T47D (cell line): ENCODE measurements at places on chromosomes 6 and 20.

- no peak for DNase-seq
Measured at GRCh38 chr6:24836109-24836508, 37.4 kb upstream of the ARMH2 start.

GRCh38 chr6:108883172-108883571 is 35.0 kb downstream of the ARMC2 start:
- no peak for DNase-seq

- no peak for DNase-seq
Measured at GRCh38 chr20:58545565-58546415, 30.6 kb upstream of the APCDD1L start.

- DNase-seq = no peak
Measured at GRCh38 chr6:111573892-111574797, 31.5 kb downstream of the TRAF3IP2 start.

DNA sequence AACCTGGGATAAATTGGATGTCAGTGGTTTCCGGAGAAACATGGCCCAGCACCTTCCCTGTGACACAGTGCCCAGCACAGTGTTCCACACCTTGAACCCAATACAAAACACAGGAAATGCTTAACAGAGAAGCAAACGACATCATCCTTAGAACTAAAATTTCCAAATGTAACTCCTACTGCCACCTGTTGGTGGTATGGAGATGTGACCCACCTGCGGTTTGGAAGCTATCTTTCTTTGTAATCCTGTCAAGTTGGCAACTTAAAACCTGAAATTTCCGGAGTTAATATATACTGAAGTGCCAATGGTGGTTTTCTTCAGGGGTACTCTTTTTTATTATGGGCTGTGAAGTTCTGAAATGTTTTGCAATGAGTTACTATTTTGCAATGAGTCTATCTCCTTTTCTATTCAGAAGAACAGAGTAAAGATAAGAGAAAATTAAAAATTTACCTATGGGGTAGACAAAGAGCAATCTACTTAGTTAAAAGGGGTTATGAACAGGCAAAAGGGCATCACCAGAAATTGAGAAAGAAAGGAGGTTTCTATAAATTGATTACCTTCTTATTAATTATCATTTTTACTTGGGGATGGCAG is 658.8 kb downstream of the PTPRT start:
- peak; percentile 42 for DNase-seq

GRCh38 chr6:93047033-93047432 is 372.3 kb downstream of the EPHA7 start:
- no peak for DNase-seq

DNA sequence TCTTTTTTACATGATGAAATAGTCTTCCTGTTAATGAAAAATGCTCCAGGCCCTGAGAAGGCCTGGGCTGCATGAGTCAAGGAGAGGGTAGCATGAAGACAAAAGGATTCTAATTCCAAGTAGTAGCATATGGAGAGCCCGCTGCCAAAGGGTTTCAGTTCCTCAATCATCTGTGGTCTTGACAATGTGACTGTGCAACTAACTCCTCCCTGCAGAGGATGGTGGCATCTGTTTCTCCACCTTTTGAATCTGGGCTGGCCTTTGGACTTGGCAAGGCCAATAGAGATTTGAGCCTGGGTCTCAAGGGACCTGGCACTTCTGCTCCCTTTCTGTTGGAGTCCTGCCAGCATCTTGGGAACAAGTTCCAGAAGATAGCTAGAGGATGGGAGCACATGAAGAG is 35.1 kb upstream of the ANKEF1 start:
- no peak for DNase-seq

GRCh38 chr6:120055071-120055470 is 705.5 kb upstream of the MAN1A1 start:
- DNase-seq = no peak

DNA sequence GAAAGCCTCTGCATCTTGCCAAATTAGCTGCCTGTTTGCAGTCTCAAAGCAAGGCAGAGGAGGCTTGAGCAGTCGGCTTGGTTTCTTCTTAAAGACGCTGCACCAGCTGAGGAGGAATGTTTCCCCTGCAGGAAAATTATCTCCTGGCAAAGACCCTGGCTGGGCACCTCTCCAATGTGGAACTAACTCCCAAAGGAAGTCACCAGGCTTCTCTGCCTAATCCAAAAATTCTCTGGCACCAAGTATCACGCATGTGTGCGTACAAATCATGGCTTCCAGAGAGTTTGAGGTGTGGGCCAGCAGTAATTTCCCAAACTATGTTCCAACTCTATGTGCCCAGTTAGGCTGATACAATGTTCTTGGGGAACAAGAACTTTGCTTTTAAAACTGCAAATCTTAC is 176.2 kb downstream of the KIF16B start:
- DNase-seq = no peak

- no peak for DNase-seq
Measured at GRCh38 chr20:11546939-11547338, 370.8 kb upstream of the BTBD3 start.

DNA sequence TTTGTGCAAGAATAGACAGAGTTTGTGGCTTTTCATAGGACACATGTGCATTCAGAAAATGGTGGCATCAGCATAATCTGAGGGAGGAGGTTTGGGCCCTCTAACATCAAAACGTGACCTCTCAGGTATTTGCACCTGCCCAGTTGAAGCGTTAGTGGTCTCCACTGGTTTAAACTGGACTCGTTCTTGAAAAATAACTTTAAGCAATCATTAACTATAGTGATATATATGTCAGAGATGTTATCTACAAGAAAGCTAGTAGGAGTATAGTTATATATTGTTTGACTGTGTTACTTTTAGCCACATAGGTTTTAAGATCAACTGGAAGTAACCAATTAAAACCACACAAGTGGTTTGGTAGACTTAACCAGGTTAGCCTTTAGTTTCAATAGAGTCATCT is 607.4 kb downstream of the MAFB start:
- no peak for DNase-seq

DNA sequence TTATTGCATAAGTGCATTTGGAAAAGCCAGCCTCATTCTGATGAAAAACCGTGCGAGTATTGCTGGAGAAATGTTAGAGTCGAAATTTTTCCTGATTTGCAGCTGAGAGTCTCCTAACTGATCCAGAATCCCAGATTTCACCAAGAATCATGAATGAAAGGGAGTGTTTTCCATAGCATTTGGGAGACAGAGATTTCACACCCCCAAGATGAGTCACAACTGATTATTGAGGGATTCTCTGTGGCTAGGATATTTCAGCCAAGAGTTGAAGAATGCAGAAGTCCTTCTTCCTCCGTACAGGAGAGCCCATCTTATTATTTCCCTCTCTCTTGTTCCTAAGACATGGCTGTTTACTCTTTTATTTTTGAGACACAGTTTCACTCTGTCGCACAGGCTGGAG is 82.2 kb upstream of the SALL4 start:
- no peak for DNase-seq

DNA sequence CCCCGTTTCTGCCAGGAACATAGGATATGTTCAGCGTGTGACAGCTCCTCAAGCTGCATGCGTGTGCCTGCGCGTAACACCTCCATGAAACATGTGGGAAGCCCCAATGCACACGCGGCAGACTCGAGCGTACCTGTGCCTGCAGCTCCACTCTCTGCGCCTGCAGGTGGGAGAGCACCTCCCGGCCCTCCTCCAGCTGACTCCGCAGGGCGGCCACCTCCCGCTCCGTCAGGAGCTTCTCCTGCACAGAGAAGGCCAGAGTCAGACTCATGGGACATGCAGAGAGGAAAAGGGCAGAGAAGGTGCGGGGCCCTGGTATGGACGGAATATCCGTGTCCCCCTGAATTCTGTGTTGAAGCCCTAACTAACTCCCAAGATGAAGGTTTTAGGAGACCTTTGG is 22.4 kb downstream of the BFSP1 start:
- DNase-seq = no peak

DNA sequence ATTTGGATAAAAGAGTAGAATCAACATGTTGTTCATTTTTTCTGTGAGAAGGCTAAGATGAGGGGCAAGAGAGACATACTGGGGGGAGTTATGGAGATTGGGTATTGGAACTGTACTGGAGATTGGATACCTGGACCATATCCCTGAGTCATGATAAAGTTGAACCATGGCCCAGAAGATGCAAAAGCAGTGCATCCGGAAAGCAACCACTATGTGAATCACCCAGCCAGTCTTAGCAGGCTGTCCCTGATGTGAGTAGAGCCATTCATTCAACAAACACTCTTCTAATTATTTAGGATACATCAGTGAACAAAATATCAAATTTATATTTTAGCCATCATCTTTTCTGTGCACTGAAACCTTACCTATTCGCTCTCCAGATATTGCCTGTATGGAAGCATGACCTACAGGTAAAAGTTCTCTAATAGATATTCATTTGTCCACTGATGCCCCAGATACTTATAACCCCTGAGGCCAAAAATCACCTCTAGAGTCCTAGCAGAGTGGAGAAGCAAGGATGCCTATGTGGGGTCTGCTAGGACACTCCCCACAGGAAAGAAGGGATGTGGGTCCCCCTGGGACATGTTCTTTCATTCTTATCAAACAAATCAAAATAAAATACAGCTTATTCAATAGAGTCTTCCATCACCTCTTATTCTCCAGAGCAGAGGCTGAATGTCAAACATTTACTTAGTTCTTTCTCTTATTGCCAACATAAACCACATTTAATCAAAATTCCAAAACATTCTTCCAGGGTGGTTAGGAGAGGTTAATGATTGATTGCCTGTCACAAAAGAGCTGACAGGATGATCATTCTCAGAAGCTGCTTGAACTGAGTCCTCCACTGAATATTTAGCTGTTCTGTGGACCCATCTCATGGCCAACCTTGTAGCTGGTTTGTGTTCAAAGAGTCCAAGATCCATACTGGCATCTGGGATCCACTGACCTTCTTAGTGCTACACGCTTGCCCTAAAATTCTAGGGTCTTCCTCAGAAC is 37.0 kb upstream of the PKHD1 start:
- no peak for DNase-seq

GRCh38 chr6:50717734-50718457 is 4.6 kb downstream of the TFAP2D start:
- no peak for DNase-seq

GRCh38 chr6:169162249-169162648 is 91.4 kb downstream of the THBS2 start:
- DNase-seq = no peak

GRCh38 chr6:41622206-41622988 is 15.9 kb upstream of the MDFI start:
- no peak for DNase-seq

DNA sequence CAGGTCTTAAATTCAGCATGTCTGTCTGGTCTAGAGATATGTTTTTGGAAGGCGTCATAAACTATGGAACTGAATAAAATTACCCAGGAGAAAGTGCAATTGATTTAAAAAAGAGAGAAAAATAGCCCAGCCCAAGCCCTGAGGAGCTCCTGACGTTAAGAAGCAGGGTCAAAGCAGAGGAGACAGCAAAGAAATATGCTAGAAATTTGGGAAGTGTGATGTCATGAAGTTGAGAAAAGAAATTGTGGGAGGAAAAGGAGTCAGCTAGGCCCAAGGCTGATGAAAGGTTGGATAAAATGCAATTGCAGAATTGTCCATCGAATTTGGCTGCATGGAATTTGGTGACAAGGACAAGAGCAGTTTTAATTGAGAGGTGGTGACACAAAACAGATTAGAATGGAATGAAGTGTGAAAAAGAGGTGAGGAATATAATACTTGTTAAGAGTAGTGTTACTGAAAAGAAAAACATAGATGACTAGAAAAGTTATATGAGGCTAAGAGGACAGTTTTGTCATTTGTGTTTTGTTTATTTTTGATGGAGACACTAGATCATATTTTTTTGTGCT is 381.6 kb downstream of the LAMA2 start:
- no peak for DNase-seq

GRCh38 chr20:50508171-50508755 is 1.9 kb upstream of the PTPN1 start:
- DNase-seq = no peak

- DNase-seq = peak; percentile 18
Measured at GRCh38 chr6:28443112-28443773, at the start of gene ZSCAN23. TSS of gene ZSCAN23 (minus strand) at chr6:28443491. CDS start at chr6:28436266, 7,225 bp downstream.

- no peak for DNase-seq
Measured at GRCh38 chr6:144469144-144469575, 184.0 kb downstream of the UTRN start.

DNA sequence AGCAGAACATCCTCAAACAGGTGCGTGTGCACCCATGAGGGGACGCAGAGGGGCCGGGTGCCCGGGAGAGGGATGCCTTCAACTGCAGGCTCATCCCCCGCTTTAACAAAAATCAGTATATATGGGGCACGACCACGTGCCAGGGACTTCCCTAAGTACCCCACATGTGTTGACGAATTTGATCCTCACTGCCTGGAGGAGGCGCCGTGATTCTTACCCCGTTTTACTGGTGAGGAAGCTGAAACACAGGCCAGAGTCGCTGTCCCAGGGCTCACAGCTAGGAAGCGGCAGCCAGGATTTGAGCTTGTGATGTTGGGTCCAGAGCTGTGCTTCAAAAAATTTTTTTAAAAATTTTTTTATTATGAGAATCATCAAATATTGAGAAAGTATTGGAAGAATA is 44.8 kb downstream of the ITPR3 start:
- DNase-seq = no peak
